ENCODE measurements at places on chromosomes 2 and 18.

DNA sequence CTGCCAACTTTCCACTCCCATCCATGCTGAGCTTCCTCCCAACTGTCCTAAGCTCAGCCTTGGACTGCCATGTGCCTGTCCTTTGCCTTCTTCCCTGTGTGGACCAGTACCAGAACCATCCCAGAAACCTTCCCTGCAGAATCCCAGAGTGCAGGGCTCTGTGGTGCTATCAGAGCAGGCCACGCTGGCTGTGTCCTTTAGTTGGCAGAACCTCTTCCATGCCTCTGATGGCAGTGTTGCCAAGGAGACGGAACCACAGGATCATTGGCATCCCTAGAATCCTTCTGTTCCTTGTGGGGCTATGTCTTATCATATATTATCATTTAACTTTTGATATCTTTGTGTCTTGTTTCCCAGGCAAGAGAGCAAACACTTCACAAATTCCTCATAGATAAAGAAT, 73.0 kb upstream of the NOSTRIN start:
- no peak for DNase-seq

DNA sequence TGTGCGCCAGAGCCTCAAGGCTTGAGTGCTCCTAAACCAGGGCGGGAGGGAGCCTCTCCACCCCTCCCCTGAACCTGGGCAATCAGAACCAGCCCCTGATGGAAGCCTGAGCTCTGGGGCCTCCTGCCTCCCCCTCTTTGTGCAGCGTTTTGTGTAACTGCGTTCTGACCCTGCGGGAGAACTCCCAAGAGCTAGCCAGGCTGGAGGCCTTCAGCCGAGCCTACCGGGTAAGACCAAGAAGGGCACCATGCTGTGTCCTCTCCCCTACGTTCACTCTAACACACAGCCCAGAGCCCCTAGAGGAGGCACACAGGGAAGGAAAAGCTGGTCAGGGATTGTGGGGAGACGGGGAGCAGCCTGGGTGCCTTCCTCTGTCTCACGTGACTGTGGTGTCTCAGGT, 108.0 kb downstream of the PLB1 start:
- no peak for DNase-seq

DNA sequence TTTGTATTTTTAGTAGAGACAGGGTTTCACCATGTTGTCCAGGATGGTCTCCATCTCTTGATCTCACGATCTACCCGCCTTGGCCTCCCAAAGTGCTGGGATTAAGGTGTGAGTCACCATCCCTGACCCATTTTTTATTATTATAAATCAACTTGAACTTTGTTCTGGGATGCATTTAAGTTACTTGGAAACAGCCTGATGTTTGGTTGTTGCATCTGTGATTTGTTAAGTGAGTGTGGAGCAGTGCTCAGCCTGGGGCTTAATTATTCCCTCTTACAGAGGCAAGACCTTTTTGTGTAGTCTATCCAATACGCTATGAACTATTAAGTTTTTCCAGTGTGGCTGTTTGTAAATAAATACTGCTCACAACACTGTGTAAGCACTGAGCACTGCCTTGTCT, 32.6 kb downstream of the MTA3 start:
- no peak for DNase-seq

- no peak for DNase-seq
Observed at GRCh38 chr2:10772201-10772867, 40.3 kb downstream of the PDIA6 start.

DNA sequence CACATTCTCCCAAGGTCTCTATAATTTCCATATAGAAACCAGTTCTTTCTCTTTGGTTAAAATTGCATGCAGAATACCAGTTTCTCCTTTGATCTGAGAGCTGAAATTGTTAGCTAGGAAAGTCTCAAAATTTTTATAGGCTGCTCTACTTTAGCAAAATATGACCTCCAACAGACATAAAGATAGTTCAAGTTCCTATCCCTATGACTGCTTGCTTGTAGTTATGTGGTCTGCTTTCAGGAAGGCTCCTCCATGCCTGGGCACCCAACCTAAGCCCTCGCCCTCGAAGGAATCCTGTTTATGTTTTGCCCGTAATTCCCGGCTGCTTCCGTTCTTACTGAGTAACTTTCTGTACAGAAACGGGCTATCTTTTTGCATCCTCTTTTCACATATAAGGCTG, 28.0 kb upstream of the LTBP1 start:
- no peak for DNase-seq

DNA sequence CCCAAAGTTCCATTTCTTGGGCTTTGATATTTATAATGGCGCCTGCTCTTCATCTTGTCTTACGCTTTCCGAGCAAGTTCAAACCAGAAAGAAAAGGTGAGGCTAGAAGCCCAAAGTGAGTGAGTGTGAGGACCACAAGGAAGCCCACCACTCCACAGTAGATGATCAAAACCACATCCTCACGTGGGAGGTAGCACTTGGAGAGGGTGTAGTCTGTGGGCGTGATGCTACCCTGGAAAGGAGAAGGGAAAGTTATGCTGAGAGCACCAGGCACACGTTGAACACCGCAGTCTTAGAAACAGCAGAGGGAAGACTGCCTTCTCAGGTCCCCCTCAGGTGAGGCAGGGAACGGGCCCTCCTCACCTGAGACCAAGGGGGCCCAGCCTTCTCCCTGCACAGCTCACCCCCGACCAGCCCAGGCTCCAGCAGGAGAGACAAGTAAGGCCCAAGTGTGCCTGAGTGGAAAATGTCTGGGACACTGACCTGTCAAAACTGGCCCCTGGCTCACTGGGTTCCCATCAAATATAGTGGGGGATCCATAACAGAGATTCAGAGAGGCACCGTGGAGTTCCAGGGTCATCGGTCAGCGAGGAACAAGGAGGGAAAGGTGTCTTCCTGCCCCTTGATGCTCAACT, 23.6 kb downstream of the MPPE1 start:
- no peak for DNase-seq

DNA sequence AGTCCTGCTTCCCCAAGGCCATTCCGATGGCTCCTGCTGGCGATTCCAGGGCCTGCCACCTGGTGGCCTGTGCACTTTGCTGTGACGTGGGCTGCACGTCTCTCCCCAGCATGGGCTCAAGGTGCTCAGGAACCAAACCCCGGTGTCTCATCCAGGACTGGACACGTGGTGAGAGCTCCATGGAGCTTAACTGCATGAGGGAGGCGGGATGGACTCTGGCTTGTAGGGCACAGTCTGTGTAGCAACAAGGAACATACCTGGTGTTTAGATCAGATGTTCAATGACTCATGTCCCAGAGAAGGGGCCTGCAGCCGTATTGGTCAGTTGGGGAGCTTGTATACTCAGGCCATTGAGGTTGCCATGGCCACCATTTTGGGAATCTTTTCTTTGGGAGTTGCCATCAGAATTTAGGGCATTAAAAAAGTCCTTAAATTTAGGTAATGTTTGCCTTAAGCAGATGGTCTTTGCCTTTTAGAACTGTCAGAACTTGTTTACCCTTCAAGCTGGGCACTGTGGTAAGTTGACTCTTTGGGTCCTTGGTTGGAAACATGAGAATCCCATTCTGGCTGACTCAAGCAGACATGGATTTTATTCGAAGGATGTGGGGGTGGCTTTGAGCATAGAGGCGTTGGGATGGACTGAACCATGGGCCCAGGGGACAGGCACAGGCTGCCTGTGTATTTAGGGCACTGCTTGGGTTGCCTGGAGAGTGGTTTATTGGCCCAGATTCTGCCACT, 21.0 kb downstream of the AGAP1 start:
- DNase-seq: no peak

- DNase-seq: no peak
Observed at GRCh38 chr2:236512902-236513435, 56.7 kb upstream of the ACKR3 start.

- no peak for DNase-seq
Observed at GRCh38 chr2:218861645-218862318, 2.2 kb downstream of the WNT6 start.

DNA sequence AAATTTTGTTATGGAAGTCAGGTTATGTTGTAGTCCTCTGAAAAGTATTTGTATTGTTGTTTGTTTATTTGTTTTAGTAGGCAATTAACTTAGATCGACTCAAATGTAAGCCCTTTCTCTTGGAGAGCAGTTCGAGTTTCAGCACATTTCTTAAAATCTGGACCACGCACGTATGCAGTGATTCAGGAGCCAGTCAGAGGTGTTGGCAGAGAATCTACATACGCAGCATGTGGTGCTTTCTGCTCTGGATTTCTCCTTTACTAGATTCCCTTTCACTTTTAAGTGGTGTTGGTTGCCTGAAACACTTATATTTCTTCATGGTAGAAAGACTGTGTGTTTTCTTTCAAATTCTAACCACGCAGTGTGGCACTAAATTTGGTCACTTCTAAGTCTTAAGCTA, 773.9 kb upstream of the LRATD1 start:
- no peak for DNase-seq

- DNase-seq: no peak
Observed at GRCh38 chr18:51361130-51361860, 163.8 kb upstream of the MEX3C start.

- DNase-seq: no peak
Observed at GRCh38 chr2:48435909-48436308, 94.0 kb upstream of the STON1 start.

DNA sequence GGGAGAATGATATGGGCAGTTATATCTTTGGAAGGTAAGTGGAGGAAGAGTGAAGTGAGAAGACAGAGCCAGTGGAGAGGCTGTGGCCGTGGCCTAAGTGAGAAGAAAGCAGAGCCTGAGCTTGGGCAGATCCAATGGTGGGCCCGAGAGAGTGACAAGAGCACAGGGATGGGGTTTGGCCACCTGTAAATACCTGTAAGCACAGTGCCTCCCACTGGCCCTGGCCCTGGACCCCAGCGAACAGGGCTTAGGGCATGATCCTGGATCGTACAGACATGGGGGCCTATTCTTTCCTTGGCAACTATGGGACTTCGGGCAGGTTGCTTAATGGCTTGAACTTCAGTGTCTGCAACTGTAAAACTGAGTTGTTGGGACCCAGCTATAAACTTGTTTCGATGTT, 44.1 kb downstream of the MTCL1 start:
- no peak for DNase-seq

GRCh38 chr2:191625016-191625415, 52.9 kb upstream of the NABP1 start:
- DNase-seq: no peak

DNA sequence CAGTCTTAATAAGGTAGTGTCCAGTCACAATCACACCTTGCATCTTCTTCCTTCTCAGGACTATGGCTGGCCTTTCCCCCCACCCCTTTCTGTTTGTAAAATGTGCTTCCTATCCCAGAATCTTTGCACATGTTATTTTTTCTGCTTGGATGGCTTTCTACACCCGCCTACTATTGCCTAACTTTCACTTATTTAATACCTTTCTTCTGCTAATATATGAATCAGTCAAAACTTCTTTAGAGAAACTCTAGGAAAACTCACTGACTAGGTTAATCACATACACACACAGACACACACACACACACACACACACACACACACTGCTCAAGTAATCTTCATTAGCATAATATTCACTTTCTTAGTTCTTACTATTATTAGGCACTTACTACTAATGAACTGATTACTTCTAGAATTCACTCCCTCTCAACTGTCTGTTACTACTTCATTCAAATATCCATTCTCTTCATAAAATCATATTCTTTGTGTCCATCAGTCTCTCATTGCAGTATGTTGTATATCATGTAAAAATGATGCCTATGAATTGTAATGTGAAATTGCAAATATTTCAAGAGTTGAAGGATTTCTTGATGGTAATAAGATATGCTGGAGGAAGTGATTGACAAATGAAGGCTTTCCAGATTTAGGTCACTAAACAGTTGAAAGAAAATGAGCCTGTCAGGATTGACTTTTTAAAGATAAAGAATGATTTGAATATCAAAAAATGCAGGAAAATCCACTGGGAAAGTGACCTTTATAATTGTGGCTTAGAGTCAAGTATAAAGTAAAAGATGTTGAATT, 51.2 kb downstream of the CLIP4 start:
- DNase-seq: no peak

DNA sequence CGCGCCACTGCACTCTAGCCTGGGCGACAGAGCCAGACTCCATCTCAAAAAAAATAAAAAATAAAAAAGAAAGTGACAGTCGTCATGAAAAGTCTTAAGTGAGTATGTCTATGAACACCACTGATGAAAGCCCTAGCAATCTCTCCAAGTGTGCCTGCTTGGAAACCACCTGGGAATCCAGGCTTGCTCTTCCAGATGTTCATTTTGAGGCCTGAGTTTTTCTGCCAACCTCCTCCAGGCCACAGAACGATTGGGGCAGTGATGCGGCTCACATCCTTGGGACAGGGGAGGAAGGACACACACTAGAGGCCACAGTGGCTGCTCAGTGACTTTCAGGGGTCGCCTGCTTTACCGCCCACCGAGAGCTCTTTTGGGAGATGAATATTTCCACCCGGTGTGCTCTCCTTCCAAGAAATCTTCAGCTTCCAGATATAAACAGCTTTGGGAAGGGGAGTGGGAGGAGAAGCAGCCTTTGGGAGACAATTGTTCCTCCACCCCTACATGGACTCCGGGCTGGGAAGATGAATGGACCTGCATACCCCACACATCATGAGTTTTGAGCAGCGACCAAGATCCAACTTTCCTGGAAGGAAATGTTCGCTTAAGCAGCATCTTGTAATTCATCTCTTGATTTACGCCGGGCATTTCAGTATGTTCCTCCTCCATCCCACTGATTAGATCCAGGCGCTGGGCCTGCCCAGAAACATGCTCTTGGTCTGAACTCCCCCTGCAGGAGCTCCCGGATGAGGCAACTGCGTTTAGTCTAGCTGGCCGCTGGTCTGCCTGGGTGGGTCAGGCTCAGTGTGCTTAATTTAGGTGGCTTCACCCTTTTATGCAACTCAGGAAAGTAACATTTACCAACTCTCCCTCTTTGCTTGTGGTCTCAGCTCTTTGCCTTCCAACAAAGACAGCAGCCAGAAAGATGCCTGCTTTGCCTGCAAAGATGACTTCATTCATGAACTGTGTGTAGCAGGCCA, 6.2 kb upstream of the ARMC9 start:
- DNase-seq: no peak

DNA sequence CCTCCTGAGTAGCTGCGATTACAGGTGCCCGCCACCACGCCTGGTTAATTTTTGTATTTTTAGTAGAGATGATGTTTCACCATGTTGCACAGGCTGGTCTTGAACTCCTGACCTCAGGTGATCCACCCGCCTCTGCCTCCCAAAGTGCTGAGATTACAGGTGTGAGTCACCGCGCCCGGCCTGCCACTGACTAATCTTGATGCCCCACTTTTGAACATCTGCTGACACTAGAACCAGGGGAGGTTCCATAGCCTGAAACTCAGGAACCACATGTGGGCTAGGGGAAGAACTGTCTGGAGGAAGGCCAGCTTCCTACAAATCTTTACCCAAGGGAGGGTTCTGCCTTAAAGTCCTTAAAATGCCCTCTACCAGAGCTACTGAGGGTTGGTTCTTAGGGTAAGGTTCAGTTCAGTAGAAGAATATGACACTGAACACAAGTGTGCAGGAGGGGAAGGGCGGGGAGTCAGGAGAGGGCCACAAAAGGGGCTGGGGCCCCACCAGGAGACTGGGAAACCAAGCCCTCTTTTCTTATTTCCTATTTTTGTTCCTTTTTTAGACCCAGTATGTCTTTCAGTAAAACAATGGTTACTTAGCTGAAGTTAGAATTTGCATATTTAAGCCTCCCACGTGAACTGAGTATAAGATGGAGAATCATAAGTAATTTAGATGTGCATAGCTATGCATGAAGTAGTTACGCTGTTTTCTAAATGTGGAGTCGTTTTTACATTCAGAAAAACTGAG, 6.3 kb upstream of the RAB31 start:
- DNase-seq: no peak
